ENCODE measurements at places on chromosomes 5 and 9.

DNA sequence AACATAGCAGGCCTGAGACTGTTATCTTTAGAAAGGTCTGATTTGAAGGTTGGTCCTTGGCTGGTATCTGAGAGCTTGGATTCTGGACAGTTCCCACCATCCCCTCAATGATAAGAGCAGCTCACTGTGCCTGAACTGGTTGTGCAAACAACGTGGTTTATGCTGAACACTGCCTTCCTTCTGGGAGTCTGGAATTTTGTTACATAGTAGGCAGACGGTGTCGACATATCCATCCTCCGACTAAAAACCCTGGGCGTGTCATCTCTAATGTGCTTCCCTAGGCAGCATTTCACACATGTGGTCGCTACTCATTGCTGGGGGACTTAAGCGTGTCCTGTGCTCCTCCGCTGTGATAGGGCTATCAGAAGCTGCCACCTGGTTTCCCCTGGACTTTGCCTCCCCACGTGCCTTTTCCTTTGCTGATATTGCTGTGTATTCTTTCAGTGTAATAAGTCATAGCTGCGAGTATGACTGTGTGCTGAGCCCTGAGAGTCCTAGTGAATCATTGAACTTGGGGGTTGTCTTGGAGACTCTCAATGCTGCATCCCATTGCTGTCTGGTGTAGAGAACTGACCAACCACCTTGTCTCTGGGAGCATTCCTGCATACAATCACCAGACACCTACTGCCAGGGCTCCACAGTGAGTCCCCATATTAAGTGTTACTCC, 119.1 kb upstream of the TBC1D2 start:
- DNase-seq = no peak

- DNase-seq = no peak
Measured at GRCh38 chr9:102521097-102521755, 473.9 kb upstream of the CYLC2 start.

DNA sequence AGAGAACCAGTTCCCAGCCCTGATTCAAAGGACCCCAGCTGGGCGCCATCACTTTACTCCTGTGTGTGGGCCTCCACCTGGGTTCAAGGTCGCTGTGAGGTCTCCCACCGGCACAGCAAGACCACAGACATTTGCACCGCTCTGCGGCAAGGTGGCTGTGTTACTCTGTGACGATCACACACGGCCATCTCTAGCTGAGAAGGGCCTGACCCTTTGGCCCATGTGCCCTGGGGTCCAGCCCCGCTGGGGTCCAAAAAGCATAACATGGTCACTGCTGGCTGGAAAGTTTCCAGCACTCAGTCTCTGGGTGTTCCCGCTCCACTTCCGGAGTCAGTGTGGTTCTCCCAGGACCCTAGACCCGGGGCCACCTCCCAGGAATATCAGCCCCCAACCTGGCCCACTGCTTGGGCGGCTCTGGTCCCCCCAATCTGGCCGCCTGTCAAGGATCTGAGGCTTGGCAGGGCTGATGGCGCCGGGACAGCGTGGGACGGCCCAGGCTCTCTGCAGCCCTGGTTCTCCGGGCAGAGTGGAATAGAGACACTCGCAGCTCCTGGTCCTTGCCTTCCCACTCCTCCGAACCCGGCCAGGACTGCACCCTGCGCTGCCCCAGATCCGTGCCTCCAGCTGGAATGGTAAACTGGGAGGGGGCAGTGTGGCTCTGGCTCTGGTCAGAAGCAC, 3.9 kb upstream of the LMX1B start:
- DNase-seq = no peak

GRCh38 chr5:40364441-40364840, 315.3 kb upstream of the PTGER4 start:
- DNase-seq = no peak

GRCh38 chr5:73565969-73566547, 515 bp downstream of the UTP15 start:
- DNase-seq = no peak

DNA sequence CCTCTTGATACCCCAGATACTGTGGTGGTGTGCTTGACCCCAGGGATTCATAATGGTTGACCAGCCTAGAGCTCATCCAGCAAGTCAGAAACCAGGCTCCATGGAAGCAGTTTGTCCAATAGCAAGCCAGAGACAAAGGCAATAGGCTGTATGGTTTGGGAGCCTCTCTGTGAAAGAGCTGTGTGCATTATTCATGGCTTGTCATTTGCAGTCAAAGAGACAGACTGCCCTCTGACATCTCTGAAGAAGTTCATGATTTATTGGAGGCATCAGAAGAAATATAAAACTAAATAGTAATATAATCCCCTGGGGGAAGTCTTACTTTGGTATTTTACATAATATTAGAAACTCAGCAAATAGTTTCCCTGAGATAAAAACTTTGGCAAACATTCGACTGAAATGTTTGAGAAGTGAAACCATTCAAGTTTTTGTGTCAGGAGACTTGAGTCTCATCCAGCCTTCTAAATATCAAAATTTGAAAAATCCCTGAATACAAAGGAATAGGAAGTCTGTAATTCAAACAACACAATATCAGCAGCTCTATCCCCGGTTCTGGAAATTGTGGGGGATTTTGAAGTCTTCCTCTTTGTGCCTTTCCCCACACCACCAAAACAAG, 250.3 kb downstream of the ZSWIM6 start:
- no peak for DNase-seq

DNA sequence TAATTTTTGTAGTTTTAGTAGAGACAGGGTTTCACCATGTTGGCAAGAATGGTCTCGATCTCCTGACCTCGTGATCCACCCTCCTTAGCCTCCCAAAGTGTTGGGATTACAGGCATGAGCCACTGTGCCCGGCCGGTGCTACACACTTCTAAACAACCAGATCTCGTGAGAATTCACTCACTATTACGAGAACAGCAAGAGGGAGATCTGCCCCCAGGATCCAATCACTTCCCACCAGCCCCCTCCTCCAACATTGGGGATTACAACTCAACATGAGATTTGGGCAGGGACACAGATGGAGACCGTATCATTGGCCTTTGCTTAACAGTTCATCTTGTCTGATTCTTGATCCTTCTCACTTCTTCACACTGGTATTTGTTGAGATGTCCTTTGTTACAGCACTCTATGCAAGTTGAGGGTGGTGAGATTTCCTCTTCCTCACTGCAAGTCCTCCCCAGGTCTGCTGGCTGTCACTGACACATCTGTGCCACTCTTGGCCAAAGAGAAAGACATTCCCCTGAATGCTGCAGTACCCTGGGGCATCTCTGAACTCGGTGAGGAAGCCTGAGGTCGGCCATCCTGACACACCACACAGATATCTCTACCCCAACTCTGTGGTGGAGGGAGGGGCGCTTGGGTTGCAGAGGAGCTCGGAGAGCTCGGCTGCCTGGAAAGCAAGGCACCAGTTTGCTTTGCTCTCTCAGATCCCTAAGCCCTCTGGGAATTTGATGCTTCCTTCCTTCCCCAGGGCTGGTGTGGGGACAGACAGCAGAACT, 4.2 kb upstream of the SUB1 start:
- no peak for DNase-seq
